GM04503 (cell line): ENCODE measurements at places on chromosomes 7 and 10.

GRCh38 chr7:41046776-41047175, 656.1 kb downstream of the INHBA start:
- DNase-seq, result no peak

- no peak for DNase-seq
Measured at GRCh38 chr10:77609781-77610272, 27.8 kb downstream of the KCNMA1 start.

- DNase-seq, result no peak
Measured at GRCh38 chr10:91550021-91550420, 82.8 kb downstream of the PPP1R3C start.

- no peak for DNase-seq
Measured at GRCh38 chr10:14586901-14587300, 187.8 kb downstream of the FAM107B start.

DNA sequence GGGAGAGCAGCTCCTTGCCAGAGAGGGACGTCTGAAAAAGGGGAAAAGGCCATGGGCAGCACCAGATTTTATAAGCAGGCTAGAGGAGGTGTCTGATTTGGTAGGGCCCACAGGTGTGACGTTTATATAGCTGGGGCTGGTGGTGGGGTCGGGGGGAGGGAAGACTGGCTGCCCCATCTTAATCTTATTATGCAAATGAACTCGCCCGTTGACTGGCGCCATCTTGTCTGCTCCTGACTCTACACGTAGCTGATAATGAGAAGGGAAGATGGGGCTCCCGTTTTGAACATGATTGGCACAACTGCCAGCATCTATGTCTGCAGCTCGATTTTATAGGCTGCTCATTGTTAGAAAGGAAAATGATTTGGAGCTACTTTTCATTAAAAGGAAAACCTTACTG, 28.6 kb upstream of the CADPS2 start:
- DNase-seq, result no peak

DNA sequence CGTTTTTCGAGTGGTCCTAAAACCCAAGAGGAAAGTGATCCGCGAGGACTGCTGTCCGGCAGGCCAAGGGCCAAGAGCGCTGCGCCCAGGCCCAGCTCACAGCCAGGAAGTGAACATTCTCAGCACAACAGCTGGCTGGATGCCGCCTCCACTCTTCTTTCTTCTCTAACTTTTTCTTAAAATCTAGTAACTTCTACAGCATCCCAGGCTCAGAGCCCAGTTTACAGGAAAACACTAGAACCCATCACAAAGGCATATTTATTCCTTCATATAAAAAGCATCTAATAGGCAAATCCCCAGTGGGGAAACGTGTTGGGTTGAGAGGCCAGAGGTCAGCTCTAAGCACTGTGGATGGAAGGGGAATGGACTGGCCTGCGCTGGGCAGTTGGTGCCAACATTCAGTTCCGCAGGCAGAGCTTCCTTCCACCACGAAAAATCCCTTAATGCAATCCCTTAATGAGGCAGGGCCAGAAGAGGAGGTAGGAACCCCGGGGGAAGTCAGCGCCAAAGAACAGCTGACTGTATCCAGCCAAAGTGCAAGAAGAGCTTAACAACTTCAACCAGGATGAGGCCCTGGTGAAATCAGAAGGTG, 74.8 kb downstream of the ZRANB1 start:
- no peak for DNase-seq

GRCh38 chr10:695396-695795, 5.9 kb upstream of the DIP2C start:
- no peak for DNase-seq

GRCh38 chr7:128767475-128768110, 8.0 kb downstream of the OPN1SW start:
- no peak for DNase-seq

GRCh38 chr7:98209166-98209920, 1.9 kb upstream of the BHLHA15 start:
- no peak for DNase-seq

- no peak for DNase-seq
Measured at GRCh38 chr10:69385454-69386350, 31.0 kb downstream of the TACR2 start.

DNA sequence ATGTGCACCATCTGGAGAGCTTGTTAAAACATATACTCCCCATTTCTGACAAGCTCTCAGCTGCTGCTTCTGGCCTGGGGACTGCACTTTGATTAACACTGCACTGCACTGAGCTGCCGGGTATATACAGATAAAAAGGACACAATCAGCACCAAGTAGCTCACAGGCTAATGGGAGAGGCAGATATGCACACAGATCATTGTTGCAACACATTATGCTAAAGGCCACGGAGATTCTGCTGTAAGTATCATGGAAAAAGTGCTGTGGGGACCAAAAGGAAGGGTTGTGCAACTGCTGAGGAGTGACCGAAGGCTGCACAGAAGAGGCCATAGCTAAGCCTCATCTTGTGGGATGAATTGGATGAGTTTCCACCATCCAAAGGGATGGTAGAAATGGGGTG, 455.2 kb downstream of the SORCS3 start:
- no peak for DNase-seq

DNA sequence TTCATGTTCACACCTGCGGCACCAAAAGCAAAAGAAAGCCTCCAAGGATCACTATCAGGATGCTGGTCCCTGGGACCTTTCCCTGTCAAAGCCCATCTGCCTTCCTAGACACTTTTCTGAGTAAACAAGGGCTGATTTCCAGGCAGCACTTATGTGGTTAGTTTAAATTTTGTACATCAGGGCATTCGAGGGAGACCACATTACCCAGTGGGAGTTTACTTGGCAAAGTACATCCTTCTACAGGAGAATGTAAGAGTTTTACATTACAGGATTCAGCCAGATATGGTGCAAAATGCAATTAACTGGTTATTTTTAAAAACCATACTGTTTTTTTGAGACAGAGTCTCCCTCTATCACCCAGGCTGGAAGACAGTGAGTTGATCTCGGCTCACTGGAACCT, 132.1 kb downstream of the CSTF2T start:
- no peak for DNase-seq

- no peak for DNase-seq
Measured at GRCh38 chr7:68321076-68321639, 1277.1 kb upstream of the AUTS2 start.

DNA sequence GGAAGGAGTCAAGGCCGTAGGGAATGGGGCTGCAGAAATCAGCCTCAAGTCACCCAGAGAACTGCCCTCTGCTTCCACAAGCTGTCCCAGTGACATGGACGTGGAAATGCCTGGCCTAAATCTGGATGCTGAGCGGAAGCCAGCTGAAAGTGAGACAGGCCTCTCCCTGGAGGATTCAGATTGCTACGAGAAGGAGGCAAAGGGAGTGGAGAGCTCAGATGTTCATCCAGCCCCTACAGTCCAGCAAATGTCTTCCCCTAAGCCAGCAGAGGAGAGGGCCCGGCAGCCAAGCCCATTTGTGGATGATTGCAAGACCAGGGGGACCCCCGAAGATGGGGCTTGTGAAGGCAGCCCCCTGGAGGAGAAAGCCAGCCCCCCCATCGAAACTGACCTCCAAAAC, 50.2 kb upstream of the PDCD4 start:
- DNase-seq, result no peak

GRCh38 chr10:132551808-132552130, 14.2 kb downstream of the INPP5A start:
- no peak for DNase-seq

DNA sequence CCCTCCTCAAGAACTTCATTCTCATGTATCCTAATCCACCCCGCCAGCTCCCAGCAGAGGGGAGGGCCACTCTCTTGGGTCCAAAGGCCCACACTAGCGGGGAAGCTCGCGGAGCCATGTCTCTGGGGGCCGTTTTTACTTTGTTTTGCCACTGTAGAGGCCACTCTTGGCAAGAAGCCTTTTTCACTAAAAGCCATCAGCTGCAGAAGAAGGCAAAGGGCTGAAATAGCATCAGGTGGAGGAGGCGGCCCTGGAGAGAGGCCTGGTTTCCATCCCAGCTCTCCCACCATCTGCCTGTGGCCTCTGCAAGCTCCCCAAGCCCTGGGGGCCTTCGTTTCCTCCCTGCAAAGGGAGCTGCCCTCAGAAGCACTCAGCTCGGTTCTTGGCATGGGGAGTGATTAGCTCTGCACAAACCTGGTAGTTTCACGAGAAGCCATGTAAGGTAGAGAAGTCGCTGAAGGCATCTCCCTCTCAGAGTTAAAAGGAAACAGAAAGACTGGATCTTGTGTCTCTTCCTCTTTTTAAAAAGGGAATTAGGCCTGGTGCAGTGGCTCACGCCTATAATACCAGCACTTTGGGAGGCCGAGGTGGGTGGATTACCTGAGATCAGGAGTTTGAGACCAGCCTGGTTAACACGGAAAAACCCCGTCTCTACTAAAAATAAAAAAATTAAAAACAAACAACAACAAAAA, 70.3 kb downstream of the PARP12 start:
- no peak for DNase-seq

DNA sequence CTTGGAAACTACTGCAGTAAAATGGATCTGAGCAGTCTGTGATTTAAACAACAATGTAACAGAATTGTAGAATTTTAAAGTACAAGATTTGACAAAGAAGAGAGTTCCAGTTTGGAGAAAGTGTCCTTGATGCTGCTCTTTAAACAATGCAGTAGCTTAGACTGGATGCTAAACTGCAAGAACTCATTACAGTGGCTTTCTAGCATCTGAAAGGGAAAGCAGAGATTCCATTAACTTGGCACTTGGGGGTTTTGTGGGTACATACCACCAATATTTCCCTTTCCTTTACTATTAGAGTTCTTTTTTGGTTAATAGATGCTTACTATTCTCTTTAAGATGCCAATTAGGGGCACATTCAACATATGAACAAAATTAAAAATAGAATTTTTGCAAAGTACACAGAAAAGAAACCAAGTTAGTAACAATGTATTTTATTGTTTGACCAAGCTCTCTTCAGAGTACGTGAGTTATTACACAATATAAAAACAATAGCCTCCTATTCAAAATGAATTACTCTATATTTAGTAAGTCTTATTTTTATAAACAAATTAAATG, 11.9 kb downstream of the PSTK start:
- DNase-seq, result no peak

DNA sequence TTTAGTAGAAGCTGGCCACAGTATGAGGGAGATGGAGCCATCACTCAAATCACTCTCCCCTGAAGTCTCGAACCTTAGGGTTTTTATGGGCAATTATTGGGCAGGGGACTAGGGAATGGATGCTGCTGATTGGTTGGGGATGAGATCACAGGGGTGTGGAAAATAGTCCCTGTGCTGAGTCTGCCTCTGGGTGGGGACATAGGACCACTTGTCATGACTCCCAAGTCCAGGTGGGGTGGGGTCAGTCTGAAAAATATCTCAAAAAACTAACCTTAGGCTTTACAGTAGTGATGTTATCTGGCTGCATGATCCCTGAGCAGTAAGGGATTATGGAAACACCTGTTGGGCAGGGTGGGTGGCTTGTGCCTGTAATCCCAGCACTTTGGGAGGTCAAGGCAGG, 98.6 kb downstream of the XRCC2 start:
- no peak for DNase-seq

DNA sequence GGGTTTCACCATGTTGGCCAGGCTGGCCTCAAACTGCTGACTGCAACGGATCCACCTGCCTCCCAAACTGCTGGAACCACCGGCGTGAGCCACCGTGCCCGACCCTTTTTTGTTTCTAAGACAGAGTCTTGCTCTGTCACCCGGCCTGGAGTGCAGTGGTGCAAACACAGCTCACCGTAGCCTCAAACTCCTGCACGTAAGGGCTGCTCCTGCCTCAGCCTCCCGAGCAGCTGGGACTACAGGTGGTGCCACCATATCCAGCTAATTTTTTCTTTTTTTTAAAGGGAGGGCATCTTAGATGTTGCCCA, 36.4 kb downstream of the ADAP1 start:
- DNase-seq, result no peak

- DNase-seq, result no peak
Measured at GRCh38 chr7:149666360-149666945, 106.9 kb downstream of the ZNF467 start.

DNA sequence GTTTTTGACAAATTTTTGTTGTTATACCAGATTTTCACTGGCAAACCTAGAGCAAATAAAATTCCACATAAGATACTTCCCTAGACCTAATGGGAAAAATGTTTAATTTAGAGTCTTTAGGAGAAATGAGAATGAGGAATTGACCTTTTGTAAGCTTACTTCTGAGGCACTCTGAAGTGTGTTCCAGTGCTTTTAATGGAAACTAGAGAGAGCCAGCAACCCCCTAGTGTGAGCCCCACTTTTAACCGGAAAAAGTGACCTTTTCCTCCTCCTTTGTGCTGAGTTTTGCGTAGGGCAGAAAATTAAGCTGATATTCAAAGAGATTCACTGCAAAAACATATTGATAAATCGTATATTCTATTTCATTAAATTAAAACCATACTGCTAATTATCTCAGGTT, 5.2 kb downstream of the IKZF1 start:
- no peak for DNase-seq

DNA sequence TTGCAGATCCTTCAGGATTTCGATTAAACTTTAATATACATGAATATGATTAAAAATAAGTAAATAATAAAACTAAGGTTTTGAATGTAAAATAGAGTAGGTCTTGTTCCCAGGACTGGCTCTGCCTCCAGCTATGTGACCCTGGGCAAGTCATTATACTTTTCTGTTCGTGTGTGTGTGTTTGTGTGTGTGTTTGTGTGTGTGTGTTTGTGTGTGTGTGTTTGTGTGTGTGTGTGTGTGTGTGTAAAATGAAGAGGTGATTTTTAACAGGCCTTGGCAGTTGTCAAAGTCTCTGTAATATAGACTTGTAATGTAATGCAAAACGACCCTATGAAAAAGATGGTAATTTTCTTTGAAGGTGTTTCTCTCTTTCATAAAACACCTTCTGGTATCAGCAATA, 79.2 kb downstream of the HGF start:
- no peak for DNase-seq

- DNase-seq, result no peak
Measured at GRCh38 chr7:114048386-114049235, 129.8 kb upstream of the PPP1R3A start.

- DNase-seq, result peak; percentile 47
Measured at GRCh38 chr10:33073641-33074415, 115.8 kb upstream of the ITGB1 start.

DNA sequence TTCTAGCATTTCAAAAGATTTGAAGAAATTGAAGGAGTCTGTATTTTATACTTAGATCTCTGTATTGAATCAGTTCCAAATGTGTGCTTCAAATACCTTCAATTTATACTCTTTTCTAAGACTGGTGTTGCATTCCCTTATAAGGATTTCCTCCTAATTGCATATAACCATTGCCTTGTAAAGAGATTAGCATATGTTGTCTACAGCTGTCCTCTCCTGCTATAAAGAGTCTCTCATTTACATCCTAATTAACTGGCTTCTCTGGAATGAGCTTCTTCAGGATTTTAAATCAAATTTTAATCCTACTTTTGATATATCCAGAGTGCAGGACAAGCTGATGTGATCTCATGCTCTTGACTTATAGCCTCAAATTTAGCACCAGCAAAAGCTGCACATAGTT, 957.3 kb downstream of the XPNPEP1 start:
- no peak for DNase-seq

GRCh38 chr10:6602700-6603084, 22.6 kb upstream of the PRKCQ start:
- DNase-seq, result no peak

- DNase-seq, result peak; percentile 42
Measured at GRCh38 chr7:30886608-30887011, 25.0 kb upstream of the AQP1 start.

- DNase-seq, result no peak
Measured at GRCh38 chr10:132914732-132915131, 27.6 kb downstream of the CFAP46 start.

GRCh38 chr10:11177381-11177780, 159.7 kb downstream of the CELF2 start:
- no peak for DNase-seq

- no peak for DNase-seq
Measured at GRCh38 chr7:31311552-31311951, 29.0 kb downstream of the NEUROD6 start.

- DNase-seq, result no peak
Measured at GRCh38 chr10:60942788-60943315, 1.1 kb downstream of the RHOBTB1 start.
